ENCODE measurements at places on chromosomes 7 and 10.

DNA sequence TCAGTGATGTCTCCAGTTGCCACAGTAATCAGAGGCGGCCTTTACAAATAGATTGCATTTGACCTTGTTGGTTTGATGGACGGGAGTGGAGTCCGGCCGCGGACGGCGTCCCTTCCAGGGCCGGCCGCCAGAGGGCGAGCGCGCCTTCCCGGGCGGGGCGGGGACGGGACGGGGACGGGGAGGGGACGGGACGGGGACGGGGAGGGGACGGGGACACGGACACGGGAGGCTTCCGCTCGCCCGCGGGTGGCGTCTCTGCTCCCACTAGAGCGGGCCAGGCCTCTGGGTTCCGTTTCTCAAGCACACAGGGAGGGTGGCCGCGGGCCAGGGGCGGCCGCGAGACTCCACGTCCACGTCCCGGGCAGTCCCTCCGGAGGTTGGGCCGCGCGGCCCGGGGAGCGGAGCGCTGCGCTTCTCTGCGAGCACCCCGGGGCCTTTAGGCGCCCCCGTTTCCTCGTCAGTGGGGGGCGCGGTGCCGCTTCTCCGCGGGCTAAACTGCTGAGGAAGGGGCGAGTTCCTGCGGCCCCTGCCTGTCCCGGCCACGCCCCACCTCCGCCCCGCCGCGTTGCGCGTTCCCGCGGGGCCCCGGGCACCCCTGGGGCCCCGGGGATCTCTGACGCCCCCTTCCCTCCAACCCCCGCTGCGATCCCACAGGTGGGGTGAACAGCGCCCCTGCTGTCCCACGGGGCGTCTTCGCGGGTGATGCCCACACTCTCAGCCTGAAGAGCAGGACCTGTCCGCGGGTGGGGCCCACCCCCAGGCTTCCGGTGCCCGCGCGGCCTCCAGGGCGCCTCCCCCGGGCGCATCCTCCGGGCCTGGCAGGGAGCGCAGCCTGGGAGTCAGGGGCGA lies 84.2 kb upstream of the MKI67 start:
- DNase-seq: peak; percentile 81

GRCh38 chr7:11584406-11585031 lies 247.5 kb downstream of the THSD7A start:
- no peak for DNase-seq

- DNase-seq: no peak
These were observed 31.6 kb upstream of the PBLD start for GRCh38 chr10:68364101-68364886.

GRCh38 chr10:121674885-121675284 lies 76.6 kb upstream of the FGFR2 start:
- no peak for DNase-seq

DNA sequence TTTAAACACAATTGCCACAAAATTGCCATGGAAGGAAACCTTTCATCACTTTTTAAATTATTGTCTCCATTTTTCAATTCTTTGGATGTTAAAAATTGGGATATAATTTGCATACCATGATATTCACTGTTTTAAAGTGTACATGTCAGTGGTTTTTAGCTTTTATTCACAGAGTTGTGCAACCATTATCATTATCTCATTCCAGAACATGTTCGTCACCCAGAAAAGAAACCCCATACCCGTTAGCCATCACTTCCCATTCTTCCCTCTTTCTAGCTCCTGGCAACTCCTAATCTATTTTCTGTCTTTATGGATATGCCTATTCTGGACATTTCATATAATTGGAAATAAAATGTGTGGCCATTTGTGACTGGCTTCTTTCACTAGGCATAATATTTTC lies 260.3 kb upstream of the FERD3L start:
- no peak for DNase-seq

DNA sequence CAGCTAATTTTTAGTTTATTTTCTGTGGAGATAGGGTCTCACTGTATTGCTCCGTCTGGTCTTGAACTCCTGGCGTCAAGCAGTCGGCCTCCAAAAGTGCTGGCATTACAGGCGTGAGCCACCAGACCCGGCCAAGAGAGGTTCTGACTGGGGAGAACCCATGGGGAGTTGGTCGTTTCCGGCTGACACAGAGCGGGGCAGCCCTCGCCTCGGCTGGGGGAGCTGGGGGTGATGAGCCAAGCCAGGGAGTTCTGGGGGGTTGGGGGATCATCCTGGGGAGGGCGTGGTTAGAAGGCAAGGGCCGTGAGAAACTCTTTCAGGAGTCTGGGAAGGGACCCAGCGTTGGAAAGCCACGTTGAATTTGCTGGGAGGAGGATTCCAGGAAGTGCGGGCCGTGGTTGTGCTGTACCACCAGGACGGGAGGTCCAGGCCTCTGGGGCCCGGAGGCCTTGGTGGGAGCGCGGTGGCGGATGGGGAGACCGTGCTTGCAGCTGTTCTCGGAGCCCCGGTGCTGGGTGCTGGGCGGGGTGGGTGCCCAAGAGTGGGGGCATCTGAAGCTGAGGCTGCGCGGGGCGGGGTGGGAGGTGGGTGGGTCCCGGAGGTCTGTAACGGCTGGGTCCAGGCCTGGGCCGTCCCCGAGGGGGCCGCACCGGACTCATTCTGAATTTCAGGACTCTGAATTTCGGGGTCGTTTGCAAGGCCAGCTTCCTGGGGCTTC lies 8.4 kb upstream of the ZNF853 start:
- DNase-seq: no peak

- no peak for DNase-seq
These were observed 28.4 kb downstream of the JMJD1C start for GRCh38 chr10:63437116-63437949.

DNA sequence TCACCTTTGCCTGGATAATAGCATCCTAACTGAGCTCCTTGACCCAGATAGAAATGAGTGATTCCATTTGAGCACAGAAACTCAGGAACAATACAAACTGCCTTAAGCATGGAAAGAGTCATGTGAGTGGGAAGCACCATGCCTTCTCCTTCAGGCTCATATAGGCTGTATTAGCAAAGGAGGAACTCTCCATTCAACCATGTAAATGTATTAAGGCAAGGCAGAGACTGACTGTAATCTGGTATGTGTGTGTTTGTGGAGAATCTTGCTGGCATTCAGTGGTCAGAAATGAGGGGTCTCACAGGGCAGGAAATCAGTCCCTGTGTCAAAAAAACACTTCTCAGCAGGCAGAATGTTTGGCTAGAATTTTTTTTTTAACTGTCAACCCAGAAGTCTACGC lies 40.2 kb downstream of the COA1 start:
- no peak for DNase-seq

GRCh38 chr10:24969841-24970281 lies 17.5 kb upstream of the PRTFDC1 start:
- DNase-seq: no peak

DNA sequence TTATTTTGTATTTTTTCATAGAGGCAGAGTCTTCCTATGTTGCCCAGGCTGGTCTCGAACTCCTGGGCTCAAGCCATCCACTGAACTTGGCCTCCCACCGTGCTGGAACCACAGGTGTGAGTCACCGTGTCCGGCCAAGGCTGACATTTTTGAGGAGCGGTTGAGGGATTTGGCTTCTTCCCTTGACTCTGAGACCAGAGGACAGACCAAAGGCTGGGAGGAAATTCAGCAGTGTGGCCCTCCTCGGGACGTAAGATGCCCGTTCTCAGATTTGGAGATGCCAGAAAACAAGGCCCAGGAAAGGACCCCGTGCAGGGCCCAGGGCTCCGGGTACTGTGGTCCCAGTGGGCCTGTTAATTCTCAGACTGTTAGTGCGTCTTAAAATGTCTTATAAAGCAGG lies 146.2 kb downstream of the WDR37 start:
- DNase-seq: no peak

DNA sequence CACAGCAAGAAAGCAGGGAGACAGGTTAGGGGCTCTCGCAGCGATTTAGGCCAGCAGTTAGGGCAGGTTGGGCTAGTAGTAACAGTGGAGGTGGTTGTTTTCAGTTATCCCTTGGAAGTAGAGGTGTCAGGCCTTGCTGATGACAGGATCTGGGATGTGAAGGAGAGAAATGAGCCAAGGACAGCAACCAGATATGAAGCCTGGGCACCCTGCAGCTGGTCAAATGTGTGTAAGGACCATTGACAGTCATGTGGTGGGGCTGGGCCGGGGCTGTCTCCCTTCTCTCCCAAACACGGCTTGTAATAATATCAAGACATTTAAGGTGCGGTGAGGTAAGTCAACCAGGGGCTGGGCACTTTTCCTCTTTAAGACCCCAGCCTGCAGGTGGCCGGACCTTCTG lies 112.5 kb upstream of the IGFBP3 start:
- DNase-seq: no peak

GRCh38 chr7:50321487-50322067 lies 17.1 kb downstream of the IKZF1 start:
- DNase-seq: no peak

DNA sequence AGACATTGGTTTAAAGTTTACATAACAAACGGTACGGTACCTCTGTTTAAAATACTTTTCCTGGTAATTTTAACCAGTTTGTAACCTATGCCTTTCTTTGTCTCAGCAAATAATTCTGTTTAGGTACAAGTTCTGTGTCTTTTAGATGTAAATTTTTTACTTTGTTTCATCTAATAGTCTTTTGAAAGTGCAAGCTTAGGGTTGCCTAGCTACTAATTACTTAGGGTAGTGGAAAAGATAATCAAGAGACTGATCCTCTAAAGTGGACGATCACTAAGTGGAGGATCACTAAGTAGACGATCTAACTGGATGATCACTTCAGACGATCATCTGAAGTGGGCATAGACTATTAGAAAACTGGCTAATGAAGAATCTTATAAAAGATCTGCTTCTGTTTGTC lies 16.1 kb upstream of the FKBP9 start:
- no peak for DNase-seq

GRCh38 chr10:100362570-100363496 lies 15.8 kb downstream of the SCD start:
- DNase-seq: no peak

DNA sequence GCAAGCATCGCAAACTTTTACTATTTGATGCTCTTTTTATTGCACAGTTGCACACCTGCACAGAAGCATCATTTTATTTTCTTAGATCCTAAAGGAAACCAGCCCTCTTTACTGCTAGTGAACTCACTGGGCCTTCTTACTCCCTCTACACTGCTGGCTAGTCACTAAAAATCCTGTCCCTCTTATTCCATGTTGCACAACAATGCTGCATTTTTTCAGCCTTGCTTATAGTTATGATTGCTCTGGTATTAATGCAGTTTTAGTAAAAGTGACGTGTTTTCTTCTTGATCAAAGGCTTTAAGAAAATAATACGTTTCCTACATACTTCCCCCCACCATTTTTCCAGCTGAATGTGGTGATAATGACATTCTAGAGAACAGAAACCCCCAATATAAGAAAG lies 132.9 kb upstream of the FAM3C start:
- DNase-seq: no peak

DNA sequence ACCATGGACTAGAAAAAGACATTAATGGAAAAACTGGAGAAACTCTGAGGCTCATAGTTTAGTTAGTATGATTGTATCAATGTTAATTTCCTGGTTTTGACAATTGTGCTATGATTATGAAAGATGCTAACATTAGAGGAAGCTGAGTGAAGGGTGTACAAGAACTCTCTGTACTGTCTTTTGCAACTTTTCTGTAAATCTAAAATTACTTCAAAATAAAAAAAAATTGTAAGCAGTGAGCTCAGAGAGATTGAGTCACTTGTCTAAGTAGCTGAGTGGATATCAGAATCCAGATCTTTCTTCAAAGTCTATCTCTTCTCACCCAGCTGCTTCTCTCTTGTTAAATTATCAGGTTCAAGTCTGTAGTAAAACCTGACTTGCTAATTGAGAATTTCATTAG lies 181.1 kb downstream of the PLCE1 start:
- DNase-seq: no peak

- no peak for DNase-seq
These were observed 22.6 kb downstream of the RNF216 start for GRCh38 chr7:5758753-5759335.

DNA sequence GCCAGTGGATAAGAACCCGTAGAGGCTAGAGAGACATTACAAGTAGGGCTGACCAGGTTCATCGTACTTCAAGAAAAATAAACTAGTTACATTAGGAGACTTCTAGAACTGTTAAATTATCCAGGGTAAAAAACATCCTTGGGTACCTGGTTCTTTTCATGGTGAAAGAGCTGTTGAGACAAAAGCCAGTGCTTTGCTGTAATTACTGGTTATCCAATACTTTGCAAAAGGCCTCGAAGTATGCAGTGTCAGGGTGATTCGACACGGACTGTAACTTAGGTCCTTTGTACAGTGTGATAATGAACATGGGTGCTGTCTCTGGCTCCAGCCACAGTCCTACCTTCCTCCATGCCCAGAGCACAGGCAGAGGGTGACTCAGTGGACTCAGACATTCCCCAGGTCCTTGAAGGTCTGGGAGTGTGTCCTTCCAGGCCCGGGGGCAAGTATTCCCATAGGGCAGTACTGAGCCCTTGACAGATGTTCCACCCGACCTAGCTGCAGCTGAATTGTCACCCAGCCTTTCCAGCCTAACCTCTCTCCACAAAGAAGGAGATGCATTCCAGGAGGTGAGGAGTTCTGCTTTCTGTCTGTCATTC lies 123.6 kb upstream of the TMEM72 start:
- no peak for DNase-seq

- DNase-seq: no peak
These were observed 22.2 kb downstream of the LANCL2 start for GRCh38 chr7:55387062-55387965.

- DNase-seq: no peak
These were observed 17.6 kb upstream of the IMPDH1 start for GRCh38 chr7:128427289-128427891.

DNA sequence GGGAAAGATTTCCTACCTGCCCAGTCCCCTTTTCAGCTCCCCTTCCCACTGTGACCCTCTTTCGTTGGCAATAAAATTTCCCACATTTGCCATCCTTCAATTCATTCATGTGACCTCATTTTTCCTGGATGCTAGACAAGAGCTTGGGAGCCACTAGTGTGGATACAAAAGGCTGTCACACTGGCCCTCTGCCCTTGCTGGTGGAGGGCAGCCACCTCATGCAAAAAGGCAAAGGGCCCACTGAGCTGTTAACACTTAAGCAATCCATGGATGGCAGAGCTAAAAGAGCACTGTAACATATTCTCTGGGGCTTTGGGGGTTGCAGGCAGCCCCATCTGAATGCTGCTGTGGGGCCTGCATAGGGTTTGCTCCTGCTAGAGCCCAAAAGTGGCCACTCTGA lies 315.1 kb downstream of the NEBL start:
- DNase-seq: no peak

- DNase-seq: no peak
These were observed 549.0 kb upstream of the LRRN3 start for GRCh38 chr7:110541962-110542361.

GRCh38 chr10:88281592-88282347 lies 301.3 kb downstream of the RNLS start:
- DNase-seq: no peak

- no peak for DNase-seq
These were observed 51.7 kb downstream of the COL17A1 start for GRCh38 chr10:104033966-104034365.
